LNCaP clone FGC (cell line): ENCODE measurements at places on chromosomes 7 and 10.

GRCh38 chr7:4235596-4235995 lies 446.5 kb upstream of the FOXK1 start:
- DNase-seq, result no peak

DNA sequence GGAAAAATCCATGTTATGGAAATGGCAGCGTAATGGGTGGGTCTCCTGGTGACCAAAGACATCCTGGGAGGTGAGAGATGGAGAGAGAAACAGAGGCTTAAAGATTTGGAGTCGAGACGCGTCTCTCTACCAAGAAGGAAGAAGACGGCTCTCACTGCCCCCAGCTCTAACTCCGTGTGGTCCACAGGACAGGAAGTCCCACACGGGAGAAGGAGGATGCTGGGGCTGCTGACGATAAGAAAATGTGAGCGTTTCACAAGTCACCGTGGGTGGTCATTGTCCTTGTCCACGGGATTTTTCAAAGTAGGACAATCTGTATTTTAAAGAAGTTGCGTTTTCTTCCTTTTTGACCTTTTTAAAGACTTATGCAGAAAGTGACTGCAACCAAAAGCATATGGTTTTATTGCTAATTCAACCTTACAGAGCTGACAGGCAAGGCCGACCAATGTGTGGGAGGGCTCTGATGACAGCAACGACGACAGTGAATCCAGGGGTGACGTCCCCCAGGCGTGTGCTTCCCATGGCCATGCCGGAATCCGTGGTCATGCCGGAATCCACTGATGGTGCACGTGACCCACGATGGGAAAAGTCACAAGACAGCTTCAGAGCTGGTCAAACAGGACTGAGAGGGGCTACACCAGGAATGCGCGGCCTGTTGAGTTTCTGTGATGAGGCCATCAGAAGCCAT lies 341.2 kb downstream of the PTPRN2 start:
- no peak for DNase-seq

DNA sequence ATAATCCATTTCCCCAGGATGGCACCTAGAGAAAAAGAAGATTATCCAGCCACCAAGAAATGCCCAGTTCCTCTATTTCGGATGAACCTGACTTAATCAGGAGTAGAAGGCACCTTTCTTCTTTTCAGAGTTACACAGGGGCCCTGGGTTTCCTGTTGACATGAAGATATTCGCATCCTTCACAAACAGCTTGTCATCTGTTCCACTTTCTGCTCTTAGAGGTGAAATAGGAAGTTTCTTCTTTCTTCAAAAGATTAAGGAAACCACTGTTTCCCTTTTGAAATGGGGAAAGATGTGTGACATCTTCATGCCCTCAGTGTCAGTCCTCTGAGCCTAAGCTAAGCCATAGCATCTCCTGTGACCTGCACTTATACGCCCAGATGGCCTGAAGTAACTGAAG lies 39.1 kb upstream of the RAB18 start:
- DNase-seq, result no peak

DNA sequence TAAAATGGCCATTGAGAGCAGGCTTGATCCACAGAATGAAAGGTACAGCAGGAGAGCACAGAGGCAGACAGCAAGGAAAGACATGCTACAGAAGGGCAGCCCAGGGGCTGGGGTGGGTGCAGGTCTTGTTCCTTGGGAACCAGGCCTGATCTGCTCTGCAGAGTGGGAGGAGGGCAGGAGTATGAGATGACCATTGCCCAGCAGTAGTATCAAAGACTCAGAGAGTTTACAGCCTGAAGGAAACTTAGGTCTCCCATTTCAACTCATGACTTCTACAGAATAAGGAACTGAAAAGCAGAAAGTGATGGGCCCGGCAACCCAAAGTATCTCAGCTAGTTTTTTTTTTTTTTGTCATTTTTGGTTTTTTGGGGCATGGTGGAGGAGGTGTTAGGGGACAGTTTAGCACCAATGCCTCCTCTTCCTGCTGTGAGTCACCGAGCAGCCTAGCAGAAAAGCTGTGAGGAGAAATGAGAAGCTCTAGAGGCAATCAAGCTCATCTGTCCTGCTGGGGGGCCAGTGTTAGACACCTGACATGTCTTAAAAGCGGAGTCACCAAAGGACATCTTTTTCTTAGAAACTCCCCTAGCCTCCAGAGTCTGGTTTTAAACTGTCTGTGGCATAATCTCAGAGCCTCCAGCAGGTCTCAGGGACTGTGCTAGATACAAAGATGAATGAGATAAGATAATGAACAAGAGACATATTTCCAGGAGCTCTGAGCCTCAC lies 34.3 kb upstream of the HERPUD2 start:
- no peak for DNase-seq

- no peak for DNase-seq
Observed at GRCh38 chr7:69254643-69255042, 343.6 kb upstream of the AUTS2 start.
